Inflammatory macrophage treated with lipopolysaccharide for 1 hour (primary cell): ENCODE measurements at places on chromosomes 7 and 10.
A peak's percentile ranks its signal among the peaks of the same experiment; 100 is the strongest.

- no peak for DNase-seq
Measured at GRCh38 chr7:33901847-33902246, 3.5 kb upstream of the BMPER start.

- peak; percentile 53 for DNase-seq
Measured at GRCh38 chr10:22022257-22023032, 18.9 kb upstream of the DNAJC1 start.

GRCh38 chr10:115956225-115957011 is 316.6 kb downstream of the GFRA1 start:
- no peak for DNase-seq

- no peak for DNase-seq
Measured at GRCh38 chr7:137771273-137771672, 75.5 kb downstream of the DGKI start.

GRCh38 chr7:101868191-101868950 is 50.9 kb downstream of the CUX1 start:
- no peak for DNase-seq

- no peak for DNase-seq
Measured at GRCh38 chr7:136039577-136040345, 62.6 kb upstream of the MTPN start.

DNA sequence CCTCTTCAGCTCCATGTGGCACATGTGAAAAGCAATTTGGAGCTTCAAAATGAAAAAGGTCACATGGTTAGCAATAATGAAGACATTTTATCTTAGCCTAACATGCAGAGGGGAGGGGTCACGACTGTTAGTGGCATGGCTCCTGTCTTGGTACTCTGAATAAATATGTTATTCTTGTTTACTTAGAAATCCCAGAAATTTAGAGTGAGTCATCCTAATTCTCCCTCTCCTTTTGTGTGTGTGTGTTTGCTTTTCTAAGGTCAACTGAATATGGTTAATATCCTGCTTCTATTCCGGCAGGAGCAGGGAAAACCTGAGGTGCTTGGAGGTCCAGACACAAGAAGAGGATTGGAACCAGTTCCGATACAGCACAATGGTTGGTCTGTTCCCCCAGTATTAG is 17.6 kb downstream of the BCCIP start:
- DNase-seq: no peak

DNA sequence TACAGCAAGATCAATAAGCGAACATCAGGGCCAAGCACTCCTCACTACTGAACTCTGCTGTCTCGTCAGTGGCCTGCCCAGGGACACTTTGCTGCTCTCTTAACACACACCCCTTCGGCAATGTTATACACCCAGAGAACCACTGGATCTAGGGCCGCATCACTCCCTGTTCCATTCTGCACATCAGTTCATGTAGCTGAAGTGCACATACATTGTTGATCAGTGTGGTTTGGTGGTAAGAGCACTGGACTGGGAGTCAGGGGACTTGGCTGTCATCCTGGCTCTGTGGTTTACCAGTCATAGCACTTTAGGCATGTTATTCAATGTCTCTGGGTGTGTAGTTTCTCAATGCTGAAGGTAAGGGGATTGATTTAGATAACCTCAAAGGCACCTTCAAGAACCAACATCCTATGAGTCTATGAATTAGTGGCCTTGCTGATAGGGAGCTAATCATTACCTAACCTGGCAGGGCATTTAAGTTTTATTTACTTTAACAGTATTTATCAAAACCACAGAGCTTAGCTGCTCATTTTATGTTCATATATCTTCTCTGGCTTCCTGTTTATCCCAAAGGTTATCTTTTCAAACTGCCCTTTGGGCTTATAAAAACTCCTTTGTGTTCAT is 24.8 kb downstream of the DUSP5 start:
- no peak for DNase-seq
